Right renal cortex interstitium (tissue), 3 donors: ENCODE measurements at places on chromosomes 11 and 22.

GRCh38 chr11:105110688-105111030 lies 28.9 kb downstream of the CARD18 start:
- no peak for DNase-seq

DNA sequence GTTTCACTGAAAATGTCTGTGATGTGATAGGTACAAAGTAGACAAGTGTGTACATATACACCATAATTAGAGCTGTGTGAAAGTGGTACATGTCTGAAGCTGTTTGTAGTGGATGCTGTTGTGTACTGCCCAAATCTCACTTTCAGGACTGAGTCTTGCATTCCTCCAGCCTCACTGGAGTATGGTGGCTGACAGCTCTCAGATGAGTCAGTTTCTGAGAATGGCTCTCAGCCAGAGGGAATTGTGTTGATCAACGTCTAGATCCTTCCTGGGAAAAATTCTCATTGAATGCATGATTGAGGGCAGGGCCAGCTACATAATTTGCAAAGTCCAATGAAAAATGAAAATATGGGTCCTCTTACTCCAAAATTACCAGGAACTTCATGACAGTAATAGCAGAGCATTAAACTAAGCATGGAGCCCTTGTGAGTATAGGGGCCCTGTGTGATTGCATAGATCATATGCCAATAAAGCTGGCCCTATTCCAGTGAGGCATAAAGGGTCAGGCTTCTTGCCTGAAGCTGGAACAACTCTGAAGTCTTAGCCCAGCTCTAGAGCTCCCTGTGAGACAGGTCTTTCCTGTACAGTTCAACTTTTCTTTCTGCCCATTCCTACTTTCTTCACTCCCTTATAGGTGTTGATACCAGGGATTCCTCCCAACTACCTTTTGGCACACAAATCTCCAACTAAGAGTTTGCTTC lies 10.8 kb upstream of the CYP2R1 start:
- no peak for DNase-seq

DNA sequence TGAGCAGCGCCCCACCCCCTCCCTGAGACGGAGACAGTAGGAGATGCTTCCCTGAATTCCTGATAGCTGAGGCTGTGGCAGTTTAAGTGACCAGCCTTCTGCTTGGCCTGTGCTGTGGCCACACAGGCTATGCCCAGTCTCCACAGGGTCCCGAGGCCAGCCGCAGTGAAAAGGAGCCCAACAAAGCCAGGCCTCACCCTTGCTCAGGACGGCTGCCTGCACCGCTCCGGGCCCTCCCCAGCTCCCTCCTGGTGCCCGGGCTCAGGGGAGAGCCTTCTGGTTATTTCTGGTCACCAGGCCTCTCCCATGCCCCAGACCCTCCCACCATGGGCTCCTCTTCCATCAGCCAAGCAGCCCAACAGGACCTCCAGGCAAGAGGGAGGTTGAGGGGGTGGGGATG lies 28.8 kb downstream of the LRRC10B start:
- no peak for DNase-seq

DNA sequence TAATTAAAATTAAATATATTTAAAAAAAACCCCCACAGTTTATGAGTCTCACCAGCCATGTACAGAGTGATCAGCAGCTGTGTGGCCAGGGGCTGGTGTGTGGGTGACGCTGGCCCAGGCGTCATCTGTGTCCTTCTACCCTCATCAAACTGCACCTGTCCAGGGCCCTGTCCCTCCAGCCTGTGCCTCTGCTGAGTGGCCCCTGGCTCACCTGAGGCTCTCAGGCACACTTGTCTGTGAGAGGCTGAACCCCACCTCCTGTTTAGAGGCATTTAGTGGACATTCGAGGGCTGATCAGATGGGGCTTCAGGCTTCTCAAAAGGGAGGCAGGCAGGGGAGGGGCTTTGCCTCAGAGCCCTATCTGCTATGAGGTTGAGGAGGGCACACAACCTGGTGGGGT lies 29.9 kb upstream of the SMIM38 start:
- DNase-seq, result no peak

DNA sequence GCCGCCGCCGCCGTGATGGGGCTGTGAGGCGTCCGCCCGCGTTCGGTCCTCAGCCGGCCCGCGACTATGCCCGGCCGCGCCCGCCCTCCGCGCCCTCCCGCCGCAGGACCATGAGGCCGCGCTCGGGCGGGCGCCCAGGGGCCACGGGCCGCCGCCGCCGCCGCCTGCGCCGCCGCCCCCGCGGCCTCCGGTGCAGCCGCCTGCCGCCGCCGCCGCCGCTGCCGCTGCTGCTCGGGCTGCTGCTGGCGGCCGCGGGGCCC lies 215 bp downstream of the ZNRF3 start:
- DNase-seq, result no peak

DNA sequence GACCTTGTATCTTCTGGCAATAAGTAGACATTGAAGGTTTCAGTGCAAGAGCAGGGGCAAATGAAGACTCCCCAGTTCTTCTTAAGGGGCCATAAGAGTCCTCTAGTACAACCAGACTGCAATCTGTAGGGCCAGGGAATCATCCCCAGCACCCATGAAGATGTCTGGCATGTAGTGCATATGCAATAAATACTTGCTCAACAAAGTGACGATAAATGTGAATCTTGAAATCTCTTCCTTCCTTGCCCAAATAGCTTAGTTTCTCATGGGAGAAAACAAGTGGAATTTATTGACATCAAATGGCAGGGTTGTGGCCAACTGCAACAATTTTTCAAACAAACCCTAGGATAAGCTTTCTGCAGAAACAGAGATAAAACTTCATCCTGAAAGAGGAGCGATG lies 107.6 kb downstream of the ABTB2 start:
- no peak for DNase-seq

- peak; percentile 24 for DNase-seq
Measured at GRCh38 chr11:47667135-47667534, 24.8 kb upstream of the MTCH2 start.

DNA sequence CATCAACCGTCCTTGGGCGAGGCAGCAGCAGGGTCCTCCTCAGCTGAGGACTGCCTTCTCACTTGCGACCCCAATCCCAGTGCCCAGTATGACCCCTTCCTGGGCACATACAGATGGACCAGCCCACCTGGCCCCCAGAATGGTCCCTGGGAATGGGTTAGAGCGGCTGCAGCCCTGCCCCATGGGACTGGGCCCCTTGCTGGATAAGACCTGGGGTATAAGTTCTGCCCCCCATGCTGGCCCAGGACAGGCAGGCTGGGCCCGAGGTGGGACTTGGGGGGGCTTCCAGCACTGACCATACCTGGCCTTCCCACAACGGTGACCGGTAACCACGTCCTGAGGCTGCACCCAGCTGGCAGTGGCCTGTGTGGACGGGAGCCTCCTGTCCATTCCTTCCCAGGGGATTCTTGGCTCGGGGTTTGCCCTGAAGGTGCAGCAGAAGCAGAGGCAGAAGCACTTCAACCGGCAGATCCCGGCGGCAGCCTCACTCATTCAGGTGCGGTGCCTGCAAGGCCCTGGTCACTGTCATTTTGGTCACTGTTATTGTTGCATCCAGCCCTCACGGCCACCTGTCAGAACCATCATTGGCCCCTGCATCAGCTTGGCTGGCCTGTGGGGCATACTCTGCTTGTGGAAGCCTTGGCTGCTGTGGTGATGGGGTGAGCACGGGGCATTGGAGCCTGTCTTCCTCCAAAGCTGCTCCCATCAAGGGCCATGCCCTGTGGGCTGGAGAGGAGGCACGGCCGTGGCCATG lies 114.8 kb downstream of the KCNQ1OT1 start:
- no peak for DNase-seq

- no peak for DNase-seq
Measured at GRCh38 chr11:123191939-123192338, 3.1 kb downstream of the CLMP start.

GRCh38 chr22:32708830-32709229 lies 92.7 kb upstream of the TIMP3 start:
- no peak for DNase-seq

GRCh38 chr11:76795290-76795935 lies 12.3 kb downstream of the TSKU start:
- no peak for DNase-seq

- DNase-seq, result no peak
Measured at GRCh38 chr11:123640677-123641494, 13.5 kb downstream of the SCN3B start.

GRCh38 chr22:44670220-44670988 lies 31.6 kb upstream of the PRR5 start:
- no peak for DNase-seq

- DNase-seq, result no peak
Measured at GRCh38 chr11:26719289-26719973, 2.4 kb downstream of the SLC5A12 start.

GRCh38 chr11:76768088-76768908 lies 14.9 kb upstream of the TSKU start:
- DNase-seq, result no peak

GRCh38 chr11:66002648-66003225 lies 434 bp downstream of the BANF1 start:
- DNase-seq, result no peak

DNA sequence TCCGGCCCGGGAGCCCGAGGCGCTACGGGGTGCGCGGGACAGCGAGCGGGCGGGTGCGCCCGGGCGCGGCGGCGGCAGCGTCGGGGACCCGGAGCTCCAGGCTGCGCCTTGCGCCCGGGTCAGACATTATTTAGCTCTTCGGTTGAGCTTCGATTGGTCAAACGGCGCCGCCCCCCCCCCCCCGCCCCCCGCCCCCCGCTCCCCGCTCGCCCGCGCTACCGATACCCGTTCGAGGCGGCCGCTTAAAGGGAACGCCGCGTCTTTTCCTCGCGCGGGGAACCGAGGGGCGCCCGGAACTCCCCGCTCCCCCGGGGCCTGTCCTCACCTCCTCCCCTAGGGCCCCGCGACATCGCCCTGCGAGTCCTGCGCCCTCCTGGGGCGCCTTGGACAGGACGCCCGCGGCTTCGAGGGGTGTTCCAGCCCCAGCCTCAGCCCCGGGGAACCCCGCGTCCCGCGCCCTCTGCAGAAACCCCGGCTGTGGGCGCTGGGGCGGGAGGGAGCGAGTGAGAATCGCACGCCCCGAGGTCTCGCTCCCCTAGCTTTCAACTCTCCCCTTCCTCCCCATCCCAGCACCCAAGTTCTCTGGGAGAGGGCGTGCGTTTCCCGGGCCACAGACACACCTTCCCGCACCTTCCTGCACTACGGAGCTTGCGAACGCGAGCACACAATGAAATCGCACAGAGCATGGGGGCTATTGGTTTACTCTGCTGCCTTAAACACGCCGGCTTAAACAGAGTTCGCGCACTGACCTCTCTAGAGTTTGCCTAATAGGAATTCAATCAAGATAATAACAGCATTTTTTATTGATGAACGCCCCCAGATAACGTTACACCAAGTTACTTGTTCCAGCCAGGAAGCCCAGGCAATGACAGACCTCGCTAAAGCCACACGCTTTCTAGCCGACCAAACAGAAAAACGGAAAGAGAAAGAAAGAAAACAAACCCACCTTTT lies at the start of gene BDNF:
BDNF (minus strand) TSS at position 105 of the 951 bp plus-strand sequence. CDS start 41,891 bp downstream, outside the sequence.
- no peak for DNase-seq

DNA sequence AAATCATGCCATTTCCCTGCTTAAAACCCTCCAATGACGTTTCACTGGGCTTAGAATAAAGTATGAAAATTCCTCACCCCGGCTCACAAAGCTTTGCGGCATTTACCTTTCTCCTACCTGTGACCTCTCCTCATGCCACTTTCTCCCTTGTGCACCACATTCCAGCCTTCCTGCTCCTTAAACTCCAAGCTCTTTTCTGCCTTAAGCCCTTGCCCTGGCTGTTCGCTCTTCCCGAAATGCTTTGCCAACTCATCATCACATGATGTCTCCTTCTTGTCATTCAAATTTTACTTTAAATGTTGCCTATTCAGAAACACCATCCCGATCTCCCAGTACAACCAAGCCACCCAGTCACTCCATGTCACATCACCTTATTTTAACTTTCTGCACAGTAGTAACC lies 2.0 kb downstream of the PLEKHA7 start:
- DNase-seq, result no peak

DNA sequence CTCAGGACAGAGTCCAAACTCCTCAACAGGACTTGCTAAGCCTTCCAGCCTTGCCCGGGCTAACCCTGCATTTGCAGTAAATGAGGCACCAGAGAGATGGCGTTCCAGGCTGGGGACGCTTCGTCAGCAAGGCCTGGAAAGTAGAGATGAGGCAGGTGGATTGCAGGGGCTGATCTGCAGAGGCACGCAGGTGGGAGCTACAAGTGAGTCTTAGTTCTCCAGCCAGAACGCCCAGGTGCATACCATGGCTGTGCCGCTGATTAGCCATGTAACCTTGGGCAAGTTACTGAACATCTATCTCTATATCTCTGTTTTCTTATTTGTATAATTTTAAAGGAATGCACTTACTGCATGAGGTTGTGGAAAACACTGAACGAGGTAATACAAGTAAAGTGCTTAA lies 52.7 kb upstream of the BARX2 start:
- DNase-seq, result no peak

DNA sequence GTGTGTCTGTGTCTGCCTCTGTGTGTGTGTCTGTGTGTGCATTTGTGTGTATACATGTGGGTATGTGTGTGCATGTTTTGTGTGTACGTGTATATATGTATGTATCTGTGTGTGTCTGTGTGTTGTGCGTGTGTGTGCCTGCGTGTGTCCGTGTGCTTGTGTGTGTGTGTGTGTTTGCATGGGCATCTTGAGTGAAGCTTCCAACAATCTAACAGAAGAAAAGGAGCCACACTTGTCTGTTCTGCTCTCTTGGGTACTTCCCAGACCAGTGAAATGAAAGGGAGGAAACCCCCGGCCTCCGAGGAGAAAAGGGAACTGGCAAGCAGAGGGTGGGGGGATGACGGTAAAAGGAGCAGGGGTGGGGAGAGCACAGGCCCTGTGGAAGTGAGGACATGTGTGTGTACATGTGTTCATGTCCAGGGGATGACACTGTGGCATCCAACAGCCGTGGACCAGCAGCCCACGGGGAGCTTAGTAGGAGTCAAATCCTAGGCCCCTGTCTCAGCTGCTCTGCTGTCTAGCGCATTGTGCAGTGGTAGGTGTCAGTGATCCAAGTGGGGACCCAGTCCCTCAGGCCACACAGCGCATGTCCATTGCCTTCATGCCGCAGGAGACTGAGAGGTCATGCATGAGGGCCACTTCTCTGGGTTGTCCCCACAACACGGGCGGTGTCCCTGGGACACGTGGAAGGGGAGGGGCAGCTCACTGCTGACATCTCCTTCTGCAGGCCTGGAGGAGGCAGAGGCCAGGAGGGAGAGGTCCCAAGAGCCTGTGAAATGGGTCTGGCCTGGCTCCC lies 8.1 kb downstream of the CSF2RB start:
- no peak for DNase-seq

DNA sequence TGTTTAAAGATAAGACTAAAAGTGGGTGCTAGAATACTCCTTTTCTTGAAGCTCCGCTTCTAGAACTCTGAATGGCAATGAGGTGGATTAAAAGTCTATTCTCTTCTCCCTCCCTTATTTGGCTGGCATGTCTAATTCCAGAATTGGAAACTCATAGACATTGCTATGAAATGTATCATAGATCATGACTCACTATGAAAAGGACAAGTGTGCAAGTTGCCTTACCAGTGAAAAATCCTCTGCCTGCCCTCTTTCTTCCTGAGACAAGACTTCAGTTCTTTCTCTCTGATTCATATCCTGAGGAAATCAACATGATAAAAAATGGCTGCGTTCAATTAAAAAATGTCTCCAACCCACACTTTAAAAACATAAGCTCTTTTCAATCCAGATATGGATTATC lies 73.2 kb upstream of the BLID start:
- DNase-seq, result no peak
